ENCODE measurements at places on chromosomes 2 and 18.

DNA sequence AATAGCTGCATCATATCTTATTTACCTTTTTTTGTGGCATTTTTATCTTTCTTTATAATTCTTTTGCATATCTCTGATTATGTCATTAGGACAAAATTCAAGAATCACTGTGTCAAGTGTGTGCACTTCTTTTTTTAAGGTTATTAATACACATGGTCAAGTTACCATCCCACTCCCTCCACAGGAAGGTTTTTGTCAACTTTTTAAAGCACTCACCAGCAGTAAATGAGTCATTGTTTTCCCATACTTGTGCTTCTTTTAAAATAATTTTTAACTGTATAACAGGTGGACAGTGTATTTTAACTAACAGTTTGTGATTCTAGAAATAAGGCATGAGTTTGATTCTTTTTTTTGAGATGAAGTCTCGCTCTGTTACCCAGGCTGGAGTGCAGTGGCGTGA, 45.7 kb upstream of the FAM171B start:
- DNase-seq: no peak

DNA sequence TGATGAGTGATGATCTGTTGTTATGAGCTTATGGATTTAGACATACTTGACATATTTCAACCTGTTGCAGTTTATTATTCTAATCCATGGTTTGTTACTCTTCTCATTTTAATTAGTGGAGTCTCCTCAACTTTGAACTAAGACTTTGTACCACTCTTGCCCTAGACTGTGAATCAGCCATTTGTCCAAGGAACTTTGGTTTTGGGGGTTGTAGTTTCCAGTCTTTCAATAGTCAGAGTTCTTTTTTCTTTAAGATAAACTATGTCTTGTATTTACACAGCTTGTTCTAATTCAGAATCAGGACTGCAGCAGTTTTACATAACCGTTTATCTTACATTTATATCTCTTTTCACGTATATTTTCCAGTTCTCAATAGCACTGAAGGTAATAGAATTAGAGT, 133.6 kb downstream of the GULP1 start:
- no peak for DNase-seq

- DNase-seq: no peak
Measured at GRCh38 chr18:51614033-51614432, 416.6 kb upstream of the MEX3C start.

DNA sequence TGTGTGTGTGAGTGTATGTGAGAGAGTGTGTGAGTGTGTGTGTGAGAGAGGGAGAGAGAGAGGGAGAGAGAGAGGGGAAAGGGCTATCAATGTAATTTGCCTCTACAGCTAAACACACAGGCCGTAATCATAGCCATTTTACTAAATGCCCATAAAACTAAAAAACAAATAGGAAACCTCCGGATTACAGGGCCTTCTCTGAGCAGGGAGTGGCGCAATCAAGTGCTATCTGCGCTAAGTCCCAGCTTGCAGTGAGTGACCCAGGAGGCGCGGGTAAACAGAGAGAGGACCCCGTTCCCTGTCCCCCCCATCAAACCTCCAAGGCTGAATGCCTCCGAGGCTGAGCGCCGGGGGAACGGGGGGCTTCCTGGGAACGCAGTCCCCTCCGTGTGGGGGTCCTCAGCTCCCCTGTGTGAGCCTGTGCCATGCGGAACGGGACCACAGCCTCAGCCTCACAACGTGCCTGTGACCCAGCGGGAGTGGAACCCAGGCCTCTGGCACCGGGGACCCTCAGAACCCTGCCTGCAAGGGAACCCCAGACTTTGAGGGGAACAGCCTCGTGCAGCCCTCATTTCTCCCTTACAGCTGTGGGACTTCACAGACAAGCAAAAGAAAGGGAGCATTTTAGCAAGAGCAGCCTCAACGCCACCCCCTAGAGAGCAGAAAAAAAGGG, 54.7 kb upstream of the ID2 start:
- no peak for DNase-seq

- no peak for DNase-seq
Measured at GRCh38 chr2:31398881-31399280, 15.7 kb downstream of the XDH start.
